ENCODE measurements at places on chromosomes 12 and 14.
A peak's percentile ranks its signal among the peaks of the same experiment; 100 is the strongest.

DNA sequence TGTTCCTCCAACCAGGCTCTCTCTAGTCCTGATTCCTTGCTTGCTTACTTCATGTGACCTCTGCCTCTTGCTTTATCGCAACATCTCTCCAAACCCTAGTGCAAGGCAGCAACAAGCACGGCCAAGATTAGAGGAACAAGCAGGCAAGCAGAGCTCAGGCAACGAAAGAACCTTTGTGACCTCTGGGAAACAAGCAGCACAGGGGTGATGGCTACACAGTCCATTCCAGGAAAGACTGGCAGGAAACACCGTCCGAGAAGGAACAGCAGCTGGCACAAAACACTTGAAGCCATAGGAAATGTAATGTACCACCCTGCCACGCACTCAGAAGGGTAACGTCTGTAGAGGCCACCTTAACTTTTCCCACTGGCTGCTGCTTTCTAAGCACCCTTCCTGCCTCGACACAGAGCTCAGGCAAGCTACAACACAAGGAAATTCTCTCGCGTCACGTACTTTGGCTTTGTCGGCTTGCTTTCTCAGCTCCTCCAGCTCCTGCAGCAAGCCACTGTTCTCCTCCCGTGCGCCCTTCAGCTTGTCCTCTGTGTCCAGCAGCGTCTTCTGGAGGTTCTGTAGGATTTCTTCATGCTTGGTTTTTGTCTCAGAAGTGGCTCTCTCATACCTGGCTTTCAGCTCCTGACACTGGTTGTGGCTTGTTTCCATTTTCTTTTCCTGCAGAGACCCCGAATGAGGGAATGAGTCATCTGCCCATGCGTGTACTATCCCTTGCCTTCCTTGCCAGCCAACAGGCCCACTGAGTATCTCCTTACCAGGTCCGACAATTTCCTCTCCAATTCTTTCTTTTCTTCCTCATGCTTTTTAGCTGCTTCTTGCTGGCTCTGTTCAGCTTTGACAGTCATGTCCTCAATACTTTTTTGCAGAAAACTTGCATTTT is 61.4 kb upstream of the VPS33A start:
- no peak for DNase-seq

DNA sequence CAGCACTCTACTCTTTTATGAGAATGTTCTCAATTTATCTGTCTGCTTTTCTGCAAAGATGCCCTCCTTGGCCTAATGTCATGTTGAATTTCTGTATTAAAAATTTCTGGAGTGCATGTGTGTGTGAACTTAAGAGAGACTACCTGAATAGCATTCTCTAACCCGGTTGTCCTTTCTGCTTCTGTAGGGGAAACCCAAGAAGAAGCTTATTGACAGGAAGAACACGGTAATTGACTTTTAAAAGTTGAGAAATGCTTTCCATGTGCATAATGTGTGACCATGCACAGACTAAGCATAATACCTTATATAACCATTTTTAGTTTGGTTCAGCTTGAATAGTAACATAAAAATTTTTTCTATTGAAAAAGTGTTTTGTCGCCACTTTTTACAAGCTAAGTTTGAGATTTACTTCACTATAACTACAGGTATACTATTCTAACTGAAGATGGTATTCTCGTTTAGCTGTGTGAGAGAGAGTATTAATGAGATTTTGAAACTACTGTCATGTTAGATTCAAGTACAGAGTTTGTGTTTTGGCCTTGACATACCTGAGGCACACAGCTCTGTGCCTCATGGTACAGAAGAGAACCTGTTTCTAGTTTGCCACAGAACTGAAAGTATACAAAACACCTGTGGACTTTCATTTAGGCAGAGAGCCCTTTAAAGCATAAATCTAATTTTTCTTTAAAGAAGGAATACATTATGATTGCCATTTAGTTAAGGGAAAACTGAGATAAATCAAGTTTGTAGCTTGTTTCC is 96.8 kb downstream of the TTLL5 start:
- DNase-seq = no peak

- no peak for DNase-seq
These were observed 169.3 kb downstream of the EMP1 start for GRCh38 chr12:13365748-13366366.

GRCh38 chr12:40378691-40379090 is 153.9 kb downstream of the LRRK2 start:
- DNase-seq = no peak

GRCh38 chr14:28151926-28152325 is 614.7 kb upstream of the FOXG1 start:
- DNase-seq = no peak

DNA sequence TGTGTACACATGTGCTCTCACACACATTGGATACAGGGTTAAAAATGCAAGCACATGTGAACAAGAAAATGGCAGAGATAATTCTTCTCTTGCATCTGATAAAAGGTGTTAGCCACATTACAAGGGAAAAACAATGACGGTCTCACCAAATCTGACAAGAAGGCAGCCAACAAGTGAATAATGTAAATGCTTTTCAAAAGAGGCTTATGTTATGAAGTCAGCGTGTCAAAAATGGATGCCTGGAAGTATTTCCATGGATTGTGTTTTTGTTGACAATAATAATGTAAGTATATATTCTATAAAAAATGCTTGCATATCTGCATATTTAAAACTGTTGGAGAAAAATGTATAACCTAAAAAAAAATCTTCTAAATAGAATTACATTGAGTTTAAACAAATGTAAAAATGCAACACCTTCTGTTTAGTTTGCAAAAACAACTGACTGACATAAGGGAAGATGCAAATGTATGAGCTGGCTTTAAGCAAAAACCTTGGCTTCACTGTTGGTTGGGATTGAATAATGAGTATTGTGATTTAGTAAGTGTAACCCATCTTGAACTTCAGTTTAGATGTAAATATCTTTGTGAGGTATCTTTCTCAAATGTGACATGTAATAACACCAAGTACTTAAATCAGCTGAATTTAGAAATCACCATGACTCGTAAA is 424.9 kb downstream of the PDZRN4 start:
- DNase-seq = no peak

DNA sequence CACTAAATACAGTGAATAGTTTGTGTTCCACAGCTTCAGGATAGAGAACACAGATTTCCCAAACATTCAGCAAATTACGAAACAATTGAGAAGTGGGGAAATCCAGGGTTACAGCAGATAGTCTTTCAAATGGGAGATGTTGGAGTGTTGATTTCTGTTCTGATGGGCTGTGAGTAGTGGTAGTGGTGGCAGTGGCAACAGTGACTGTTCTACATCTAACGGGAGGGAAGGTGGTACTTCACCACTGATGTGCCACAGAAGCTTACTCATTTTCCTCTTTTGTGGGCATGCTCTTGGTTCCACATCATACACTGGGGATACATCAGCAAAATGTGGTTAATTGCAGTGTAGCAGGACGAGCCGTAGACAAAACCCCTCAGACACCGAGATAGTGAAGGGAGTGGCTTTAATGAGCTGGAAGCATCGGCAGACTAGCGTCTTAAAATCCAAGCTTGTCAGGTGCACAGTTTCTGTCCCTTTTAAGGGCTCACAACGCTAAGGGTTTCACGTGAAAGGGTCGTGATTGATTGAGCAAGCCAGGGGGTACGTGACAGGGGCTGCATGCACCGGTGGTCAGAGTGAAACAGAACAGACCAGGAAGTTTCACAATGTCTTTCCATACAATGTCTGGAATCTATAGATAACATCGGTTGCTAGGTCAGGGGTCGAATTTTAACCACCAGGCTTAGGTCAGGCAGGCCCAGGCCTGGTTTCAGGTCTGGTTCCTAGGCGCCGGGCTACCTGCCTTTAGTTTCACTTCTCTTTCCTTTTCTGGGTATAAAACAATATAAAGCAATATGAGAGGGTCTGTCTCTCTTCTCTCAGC is 330.6 kb upstream of the FBXO33 start:
- DNase-seq = no peak

GRCh38 chr12:66662729-66663128 is 16.1 kb downstream of the GRIP1 start:
- DNase-seq = no peak

GRCh38 chr14:105205673-105206208 is 24.6 kb upstream of the NUDT14 start:
- DNase-seq = no peak

- no peak for DNase-seq
These were observed 953.6 kb downstream of the SLC6A15 start for GRCh38 chr12:83958997-83959396.

- peak; percentile 56 for DNase-seq
These were observed 24.8 kb downstream of the CLECL1 start for GRCh38 chr12:9707864-9708808.

DNA sequence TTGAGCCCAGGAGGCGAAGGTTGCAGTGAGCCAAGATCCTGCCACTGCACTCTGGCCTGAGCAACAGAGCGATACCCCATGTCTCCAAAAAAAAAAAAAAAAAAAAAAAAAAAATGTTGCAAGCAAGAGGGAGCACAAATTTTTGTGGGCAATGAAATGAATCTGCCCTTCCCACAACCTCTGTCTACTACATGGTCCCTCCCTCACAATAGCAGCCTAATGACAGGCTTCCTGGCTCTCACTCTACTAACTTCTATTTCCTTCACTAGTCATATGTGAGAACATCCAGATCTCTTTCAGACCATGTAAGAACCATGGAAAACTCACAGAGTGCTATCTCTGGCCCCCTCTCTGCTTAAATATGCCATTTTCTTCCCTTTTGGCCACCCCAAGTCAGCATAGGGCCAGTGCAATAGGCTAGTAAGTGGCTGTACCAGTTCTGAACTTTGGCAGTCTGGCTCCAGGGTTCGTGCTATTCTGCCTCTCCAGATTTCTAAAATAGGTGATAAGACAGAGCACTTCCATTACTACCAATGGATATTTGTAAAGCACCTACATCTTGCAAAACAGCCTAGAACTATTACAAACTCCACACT is 7.1 kb downstream of the OSBPL8 start:
- no peak for DNase-seq

DNA sequence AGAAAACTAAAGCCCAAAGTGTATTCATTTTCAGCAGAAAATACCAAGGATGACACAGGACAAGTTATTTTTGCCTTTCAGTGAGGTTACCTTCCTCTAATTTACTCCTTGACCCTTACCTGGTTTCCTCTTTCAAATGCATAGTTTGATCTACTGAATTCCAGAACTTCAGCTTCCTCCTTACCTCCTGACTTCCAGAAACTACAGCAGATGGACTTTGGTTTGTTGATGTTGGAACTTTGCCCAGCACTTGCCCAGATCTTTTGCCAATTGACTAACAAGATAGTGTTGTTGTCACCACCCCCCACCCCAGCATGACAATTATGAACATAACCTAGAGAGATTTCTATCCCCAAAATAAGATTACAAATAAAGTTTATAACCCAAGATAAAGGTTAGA is 63.2 kb downstream of the NAV3 start:
- DNase-seq = no peak

GRCh38 chr12:51126297-51126696 is 42.9 kb upstream of the CSRNP2 start:
- no peak for DNase-seq

DNA sequence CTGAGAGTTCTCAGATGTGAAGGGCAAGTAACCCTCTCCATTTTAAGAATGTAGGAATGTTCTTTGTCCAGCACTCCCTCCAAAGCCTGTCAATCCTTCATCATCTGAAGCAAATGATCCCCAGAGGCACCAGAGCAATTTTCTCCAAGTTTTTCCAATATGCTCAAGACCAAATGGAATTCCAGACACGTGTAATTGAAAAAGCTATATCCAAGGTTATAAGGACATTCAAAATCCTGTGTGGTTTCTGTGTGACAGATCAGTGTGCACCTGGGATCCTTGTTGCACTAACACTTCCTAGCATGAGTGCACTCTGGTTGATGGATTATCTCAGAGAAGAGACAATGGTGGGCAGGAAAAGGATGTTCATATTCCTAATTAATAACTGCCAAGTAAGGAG is 65.6 kb upstream of the OVCH1 start:
- DNase-seq = no peak

DNA sequence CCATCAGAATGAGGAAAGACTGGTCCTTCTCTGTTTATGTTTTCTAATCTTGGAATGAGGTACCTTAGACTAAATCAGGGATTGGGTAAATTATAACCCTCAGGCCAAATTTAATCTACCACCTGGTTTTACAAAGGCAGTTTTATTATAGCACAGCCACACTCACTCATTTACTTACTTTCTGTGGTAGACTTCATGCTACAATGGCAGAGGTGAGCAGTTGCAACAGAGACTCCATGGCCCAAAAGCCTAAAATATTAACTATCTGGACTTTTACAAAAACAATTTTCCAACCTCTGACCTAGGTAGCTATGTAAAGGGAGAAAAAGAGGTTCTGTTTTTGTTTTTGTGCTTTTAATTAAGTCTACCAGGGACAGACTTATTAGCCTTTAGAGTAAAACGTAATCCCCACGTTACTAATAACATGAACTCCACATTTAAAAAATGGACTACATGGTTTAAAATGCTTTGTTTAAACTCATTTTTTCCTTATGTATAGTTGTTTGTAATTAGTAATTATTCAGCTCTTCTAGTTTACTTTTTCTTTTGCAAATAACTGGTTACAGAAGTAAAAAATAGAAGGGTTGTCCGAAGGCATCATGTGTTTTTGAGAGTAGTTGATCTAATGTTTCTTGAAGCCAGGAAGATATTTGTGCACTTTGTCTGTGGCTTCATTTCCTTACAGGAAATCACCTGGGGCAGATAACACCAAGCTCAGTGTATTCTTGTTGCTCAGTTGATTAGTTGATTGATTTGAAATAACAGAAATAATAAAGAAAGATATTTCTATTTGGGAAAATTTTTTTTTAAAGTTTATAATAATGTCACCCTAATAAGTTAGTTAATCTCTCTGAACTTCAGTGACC is 57.6 kb upstream of the ATP2B1 start:
- no peak for DNase-seq

GRCh38 chr14:52678591-52678990 is 16.8 kb downstream of the ERO1A start:
- no peak for DNase-seq

DNA sequence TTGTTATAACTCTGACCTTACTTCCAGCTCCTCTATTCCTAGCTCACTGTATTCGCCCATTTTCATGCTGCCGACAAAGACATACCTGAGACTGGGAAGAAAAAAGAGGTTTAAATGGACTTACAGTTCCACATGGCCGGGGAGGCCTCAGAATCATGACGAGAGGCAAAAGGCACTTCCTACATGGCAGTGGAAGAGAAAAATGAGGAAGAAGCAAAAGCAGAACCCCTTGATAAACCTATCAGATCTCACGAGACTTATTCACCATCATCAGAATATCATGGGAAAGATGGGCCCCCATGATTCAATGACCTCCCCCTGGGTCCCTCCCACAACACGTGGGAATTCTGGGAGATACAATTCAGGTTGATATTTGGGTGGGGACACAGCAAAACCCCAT is 14.5 kb upstream of the PHC1 start:
- no peak for DNase-seq

DNA sequence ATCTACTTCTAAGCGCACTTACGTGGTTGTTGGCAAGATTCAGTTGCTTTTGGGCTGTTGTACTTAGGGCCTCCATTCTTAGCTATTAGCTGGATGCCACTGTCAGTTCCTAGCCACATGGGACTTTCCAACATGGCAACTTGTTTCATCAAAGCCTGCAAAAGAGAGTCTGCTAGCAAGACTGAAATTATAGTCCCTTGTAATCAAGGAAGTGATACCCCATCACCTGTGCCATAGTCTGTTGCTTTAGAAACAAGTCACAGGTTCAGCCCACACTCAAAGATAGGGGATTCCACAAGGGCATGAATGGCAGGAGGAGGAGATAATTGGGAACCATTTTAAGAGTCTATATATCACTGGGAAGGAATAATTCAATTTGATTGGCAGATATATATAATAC is 27.1 kb upstream of the SLC17A8 start:
- DNase-seq = no peak
